ENCODE measurements at places on chromosomes 12 and 14.

DNA sequence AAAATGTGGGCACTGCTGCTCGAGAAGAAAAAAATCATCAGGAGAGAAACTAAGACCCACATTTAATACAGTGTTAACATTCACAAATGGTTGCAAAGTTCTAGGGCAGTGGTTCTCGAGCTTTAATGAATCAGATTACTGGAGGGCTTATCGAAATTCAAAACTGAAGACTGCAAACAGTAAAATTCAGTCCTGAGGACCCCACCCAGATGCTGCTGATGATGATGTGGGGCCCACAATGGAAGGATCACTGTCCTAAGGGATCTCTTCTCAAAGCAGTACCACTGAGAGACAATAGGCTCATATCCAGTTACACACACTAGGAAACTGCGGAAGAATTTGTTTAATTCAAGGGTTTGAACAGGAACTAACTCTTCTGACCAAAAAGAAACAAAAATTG, 31.4 kb downstream of the DICER1 start:
- no peak for DNase-seq

DNA sequence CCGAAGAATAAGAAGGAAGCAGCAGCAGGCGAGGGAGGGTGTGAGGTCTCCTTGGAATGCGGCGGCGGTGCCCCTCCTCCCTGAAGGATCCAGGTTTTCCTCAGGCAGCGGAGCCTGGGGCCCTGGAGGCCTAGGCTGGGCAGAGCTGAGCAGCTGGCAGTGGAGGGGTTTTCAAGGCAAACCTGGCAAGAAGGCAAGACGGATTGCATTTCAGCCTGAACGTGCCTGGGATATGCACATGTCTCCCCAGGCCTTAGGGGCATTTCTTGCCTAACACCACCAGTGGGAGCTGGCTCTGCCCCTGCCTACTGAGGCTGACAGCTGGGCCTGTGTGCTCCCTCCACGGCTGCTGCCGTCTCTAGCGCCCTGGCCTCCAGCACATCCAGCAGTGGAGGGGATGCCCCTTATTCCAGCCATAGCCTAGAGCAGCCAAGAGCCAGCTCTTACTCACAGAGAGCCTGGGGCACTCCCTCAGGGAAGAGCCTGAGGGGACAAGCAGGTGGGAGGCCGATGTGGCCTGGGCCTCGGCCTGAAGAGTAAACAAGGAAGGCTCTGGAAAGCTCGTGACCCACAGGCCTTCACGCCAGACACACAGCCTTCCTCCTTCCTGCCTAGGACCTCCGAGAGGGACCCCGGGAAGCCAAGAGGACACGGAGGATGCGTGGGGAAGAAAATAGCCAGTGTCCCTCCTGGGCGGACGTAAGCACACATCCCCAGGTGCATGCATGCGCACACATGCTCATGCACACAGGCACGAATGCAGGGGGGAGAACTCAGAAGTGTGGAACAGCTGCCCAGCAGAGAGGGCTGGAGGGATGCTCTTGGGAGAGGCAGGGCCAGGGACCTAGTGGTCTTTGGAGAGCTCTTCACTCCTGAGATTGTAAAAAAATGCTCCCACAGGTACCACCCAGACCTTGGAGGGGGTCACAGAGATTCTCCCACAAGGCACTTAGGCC, 23.0 kb upstream of the EIF2B2 start:
- no peak for DNase-seq

- DNase-seq, result no peak
Observed at GRCh38 chr12:5691943-5692342, 253.1 kb downstream of the ANO2 start.

DNA sequence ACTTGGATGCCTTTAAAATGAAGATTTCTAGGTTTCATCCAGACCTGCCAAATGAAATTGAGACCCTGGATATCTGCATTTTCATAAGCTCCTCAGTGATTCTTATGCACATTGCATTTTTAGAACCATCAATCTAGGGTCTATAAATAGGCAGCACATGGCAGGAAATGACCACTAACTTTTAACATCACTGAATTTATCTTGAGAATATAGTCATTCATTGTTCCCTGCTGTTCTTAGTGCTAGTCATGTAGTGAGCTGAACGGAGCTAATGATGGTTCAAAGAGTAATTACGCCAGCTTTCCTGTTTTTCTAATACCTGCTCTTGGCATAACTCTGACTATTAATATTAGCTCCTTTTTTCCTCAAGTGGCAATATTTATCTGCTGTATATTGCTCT, 91.6 kb downstream of the TPH2 start:
- DNase-seq, result no peak

DNA sequence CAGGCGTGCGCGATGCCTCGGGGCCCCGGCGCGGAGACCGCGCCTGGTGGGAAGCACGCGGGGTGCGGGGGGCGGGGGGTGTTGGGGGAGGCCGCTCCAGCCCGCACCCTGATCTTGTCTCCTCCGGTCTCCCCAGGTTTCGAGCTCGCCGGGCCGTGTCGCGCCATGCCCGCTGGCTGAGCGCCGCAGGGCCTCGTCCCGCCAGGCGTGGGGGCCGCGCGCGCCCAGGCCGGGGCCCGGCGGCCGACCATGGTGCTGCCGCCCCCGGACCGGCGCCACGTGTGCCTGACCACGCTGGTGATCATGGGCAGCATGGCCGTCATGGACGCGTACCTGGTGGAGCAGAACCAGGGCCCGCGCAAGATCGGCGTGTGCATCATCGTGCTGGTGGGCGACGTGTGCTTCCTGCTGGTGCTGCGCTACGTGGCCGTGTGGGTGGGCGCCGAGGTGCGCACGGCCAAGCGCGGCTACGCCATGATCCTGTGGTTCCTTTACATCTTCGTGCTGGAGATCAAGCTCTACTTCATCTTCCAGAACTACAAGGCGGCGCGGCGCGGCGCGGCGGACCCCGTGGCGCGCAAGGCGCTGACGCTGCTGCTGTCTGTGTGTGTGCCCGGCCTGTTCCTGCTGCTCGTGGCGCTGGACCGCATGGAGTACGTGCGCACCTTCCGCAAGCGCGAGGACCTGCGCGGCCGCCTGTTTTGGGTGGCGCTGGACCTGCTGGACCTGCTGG, 2.4 kb downstream of the TMEM121 start:
- no peak for DNase-seq

DNA sequence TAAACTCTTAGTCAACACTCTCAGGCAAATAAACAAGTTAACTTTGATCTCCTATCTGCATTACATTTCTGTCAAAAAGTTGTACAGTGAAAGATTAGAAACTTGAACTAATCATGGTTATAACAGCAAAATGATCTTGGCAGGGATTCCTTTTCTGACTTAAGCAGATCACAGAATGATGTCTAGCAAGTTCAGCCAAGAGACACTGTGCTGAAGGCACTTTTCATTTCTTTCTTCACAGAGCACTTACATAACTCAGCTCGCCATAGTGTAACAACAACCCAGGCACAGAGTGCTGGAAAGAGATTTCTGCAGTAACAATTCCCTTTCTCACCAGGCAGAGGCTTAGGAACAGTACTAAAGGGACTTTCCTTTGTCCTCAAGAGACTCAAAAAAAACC, 19.6 kb upstream of the CSRP2 start:
- DNase-seq, result peak; percentile 42

DNA sequence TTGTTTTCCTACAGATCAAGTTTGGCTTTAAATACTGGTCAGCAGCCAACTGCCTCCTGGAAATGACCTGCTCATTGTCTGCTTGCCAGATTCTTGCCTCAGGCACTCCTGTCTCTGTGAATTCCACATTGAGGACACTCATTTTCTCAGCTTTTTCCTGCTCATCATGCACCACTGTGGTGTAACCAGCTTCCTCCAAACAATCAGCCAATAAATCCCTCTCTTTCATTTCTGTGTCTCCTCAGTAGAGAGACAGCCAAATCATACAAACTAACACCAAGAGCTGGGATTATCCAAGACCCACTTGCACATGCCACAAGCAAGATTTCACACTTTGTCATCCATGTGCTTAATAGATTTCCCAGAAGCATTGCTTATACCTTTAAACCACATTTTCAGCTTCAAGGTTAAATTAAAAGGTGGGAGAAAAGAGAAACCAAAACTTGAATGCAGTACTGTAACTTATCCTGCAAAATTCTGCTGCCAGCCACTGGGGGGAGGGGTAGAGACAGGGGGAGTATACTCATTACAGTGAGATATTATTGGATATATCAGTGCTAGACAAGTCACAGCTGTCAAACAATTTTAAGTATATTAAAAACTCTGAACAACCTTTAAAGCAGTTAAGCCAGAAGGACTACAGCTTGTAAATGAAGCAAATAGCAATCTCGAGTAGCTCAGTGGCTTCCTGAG, 105.0 kb downstream of the PPP2R5E start:
- DNase-seq, result peak; percentile 72

- DNase-seq, result no peak
Observed at GRCh38 chr12:5013266-5013730, 30.4 kb upstream of the KCNA5 start.

DNA sequence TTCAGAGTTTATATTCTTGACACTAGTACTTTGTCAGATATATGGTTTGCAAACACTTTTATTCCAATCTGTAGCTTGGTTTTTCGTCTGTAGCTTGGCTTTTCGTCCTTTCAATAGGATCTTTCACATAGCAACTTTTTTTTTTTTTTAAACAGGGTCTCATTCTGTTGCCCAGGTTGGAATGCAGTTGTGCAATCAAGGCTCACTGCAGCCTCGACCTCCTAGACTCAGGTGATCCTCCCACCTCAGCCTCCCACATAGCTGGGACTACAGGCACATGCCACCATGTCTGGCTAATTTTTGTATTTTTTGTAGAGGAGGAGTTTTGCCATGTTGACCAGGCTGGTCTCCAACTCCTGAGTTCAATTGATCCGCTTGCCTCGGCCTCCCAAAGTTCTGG, 460.4 kb upstream of the SOX5 start:
- no peak for DNase-seq

DNA sequence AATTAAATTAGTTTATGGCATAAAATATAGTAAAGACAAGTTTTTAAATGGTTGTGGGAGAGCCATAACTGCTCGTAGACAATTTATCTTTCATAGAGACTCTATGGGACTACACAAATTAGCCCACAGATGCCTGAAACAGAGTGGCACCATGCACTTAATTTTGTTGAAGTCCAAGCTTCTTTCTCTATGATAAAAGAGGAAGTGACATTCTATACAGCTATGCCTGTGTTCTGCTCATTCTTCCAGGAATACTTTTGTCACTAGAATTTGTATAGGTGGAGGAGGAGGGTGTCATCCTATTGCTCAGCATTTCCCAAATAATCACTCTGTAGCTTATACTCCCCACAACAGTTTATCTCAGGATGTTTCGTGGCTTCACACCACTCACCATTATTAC, 43.7 kb upstream of the KICS2 start:
- no peak for DNase-seq

- no peak for DNase-seq
Observed at GRCh38 chr12:114767906-114768722, 84.1 kb upstream of the TBX3 start.

DNA sequence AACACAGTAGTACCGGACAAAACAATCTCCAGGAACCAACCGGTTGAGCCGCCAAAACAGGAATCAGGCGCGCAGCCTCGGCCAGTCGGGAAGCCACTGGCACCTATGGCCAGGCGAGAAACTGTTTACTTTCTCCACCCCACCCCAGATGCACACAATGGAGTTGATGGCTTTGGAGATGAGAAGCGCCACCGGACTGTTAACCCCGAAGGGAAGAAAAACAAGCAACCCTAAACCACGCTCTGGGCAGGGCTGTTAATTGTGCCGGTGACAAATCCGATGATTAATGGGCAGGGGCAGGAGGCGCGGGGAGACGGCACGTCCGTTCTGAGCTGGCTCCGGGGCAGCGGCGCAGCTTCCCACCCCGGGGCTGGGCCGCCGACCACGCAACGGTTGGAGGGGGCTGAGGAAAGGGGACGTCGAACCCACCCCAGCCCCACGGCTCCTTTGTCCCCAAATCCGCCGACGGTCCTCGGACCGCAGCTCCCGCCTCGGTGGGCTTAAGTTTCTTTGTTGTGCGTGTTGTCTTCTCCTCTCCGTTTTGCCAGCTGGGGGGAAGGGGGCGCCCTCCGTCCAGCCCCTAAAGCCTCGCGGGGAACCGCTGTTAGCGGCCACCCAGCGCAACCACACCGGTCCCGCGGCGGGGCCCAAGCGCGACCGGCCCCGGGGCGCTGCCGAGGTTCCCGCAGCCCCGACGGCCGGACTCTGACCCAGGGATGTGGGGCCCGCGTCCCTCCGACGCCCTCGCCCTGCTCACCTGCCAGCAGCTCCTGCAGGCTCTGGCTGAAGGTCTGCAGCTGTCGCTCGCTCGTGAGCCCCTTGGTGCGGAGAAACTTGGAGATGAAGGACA, 790 bp downstream of the BTG1 start:
- peak; percentile 70 for DNase-seq

- DNase-seq, result no peak
Observed at GRCh38 chr14:24712374-24712773, 78.4 kb upstream of the GZMB start.

Data from hindlimb muscle (tissue), 1 donor.